Esophagus squamous epithelium (tissue), 5 donors: ENCODE measurements at places on chromosomes 7 and 10.
A peak's percentile ranks its signal among the peaks of the same experiment; 100 is the strongest.

GRCh38 chr10:112793202-112793921, 156.7 kb upstream of the TCF7L2 start:
- no peak for DNase-seq

DNA sequence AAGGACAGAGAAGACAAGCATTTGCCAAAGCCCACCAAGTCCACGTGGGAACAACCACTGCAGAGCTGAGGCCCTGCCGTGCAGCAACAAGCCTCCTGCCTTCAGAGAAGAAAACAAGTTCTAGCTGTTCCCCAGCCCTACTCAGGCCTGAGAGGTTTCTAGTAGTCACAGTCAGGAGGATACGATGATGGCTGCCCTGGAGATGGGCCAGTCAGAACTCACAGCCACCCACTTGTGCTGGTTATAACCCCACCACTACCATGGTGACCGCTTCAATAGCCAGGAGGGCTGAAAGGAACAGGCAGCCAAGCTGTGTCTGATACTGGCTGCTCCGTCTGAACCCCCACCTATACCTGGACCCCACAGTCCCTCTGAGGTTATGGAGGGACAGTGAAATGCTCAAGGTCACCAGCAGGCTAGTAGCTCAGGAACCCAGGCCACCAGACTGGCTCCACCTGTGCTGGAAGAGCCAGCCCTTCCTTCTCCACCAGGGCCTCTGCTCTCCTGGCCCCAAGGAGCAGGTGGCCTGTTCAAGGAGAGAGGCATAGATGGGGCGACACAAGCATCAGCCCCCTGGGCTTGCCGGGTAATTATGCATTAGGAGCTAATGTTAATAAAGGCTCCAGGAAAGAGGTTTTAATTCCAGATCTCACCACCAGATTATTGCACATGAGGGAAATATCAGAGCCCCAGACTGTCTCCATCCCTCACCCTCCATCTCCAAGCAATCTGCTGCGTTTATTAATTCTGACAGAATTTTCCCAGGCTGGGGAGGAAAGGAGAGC, 125.8 kb upstream of the PCBD1 start:
- DNase-seq: no peak

- no peak for DNase-seq
These were observed 128.4 kb downstream of the BICC1 start for GRCh38 chr10:58641095-58641531.

- DNase-seq: no peak
These were observed 42.2 kb upstream of the MAGI2 start for GRCh38 chr7:79495544-79496272.

- no peak for DNase-seq
These were observed 38.0 kb upstream of the ZNRF2 start for GRCh38 chr7:30246392-30246791.

DNA sequence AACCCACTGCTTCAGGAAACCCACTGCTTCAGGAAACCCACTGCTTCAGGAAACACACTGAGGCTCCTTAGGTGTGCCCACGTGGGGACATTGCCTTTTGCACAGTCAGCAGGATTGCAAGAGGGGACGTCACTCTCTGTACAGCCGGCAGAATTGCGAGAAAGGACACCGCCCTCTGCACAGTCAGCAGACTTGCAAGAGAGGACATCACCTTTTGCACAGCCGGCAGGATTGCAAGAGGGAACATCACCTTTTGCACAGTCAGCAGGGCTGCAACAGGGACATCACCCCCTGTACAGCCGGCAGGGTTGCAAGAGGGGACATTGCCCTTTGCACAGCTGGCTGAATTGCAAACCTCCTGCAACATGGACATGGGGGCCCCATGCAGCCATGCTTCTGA, 407.6 kb downstream of the GLRX3 start:
- DNase-seq: no peak

GRCh38 chr10:13448216-13448615, 80.6 kb downstream of the BEND7 start:
- DNase-seq: no peak

GRCh38 chr7:76220185-76221057, 18.7 kb downstream of the SRRM3 start:
- no peak for DNase-seq

GRCh38 chr7:20556091-20556490, 59.4 kb upstream of the ABCB5 start:
- no peak for DNase-seq

DNA sequence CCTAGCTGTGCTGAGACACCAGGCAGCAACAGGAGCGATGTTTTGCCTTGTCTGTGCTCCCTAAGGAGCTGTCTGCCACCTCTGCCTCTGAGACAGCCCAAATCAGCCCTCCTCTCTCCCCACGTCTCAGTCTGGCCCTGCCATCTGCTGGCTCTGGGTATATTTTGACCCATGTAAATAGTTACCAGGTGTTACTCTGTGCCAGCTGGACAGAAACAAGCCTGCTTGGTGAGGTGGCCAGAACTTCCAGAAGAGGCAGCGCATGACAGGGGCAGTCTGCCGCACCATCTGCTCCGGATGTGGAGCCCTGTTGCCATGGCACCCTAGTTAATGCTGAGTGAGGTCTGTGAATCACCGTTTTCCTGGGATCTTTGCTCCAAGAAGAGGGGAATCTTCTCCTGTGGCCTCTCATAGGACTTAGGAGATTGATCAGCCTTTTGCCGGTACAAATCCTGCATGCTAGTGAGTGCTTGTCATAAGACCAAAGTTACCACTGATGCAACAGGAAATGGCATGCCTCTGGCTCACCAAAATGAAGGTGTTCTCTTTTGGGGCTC, 31.8 kb downstream of the GSTO2 start:
- no peak for DNase-seq

- no peak for DNase-seq
These were observed 29.3 kb upstream of the ETV1 start for GRCh38 chr7:14018751-14019150.

GRCh38 chr7:14842523-14842922, 60.0 kb downstream of the DGKB start:
- no peak for DNase-seq

- no peak for DNase-seq
These were observed 117.2 kb upstream of the ADO start for GRCh38 chr10:62687230-62687748.

GRCh38 chr7:50713123-50713965, 69.4 kb downstream of the GRB10 start:
- DNase-seq: no peak

DNA sequence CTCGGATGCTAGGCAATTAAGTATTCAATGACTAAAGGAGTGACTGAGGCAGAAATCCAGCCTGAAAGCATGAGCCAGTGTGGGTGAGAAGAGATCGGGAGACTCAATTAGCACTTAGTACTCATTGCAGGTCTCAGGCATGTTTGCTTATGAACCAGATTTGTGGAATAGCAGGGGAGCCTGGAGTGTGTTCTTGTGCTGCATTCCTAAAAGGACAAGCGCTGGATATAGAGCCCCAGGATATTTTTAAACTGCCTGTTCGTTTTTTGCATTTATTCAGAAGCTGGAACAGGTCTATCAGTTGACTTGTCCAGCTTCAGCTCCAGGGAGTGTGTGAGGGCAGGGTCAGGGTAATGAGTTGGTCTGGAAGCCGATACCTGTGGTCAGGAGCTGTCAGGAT, 120.3 kb downstream of the BMPER start:
- DNase-seq: no peak

GRCh38 chr10:49141541-49142332, 7.9 kb upstream of the FAM170B start:
- no peak for DNase-seq

DNA sequence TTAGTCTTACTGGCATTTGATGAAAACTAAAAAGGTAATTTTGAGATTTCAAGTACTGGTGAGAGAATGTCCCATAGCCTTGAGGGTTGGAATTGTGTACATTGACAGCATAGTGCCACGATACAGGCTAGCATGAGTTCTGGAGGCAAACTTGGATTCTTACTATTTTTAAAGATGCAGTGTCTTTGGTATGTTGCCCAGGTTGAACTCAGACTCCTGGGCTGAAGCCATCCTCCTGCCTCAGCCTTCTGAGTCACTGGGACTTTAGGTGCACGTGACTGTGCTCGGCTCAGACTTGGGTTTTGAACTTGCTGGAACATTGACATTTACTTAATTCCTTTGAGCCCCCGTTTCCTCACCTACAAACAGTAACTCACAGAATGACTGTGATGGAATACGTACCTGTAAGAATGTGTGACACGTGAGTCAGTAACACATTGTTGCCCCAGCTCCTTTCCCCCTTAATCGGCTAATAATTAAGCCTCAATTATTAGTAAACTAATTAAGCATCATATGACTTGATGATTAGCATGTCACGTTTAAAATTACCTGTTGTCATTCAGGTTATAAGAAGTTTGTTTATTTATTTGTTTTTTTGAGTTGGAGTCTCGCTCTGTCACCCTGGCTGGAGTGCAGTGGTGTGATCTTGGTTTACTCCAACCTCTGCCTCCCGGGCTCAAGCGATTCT, 10.6 kb downstream of the DNAJB6 start:
- no peak for DNase-seq

- no peak for DNase-seq
These were observed 48.8 kb upstream of the FOXP2 start for GRCh38 chr7:114365791-114366190.

GRCh38 chr10:43039624-43040481, 37.0 kb upstream of the RET start:
- no peak for DNase-seq

GRCh38 chr7:16135658-16136057, 285.7 kb downstream of the CRPPA start:
- DNase-seq: no peak

DNA sequence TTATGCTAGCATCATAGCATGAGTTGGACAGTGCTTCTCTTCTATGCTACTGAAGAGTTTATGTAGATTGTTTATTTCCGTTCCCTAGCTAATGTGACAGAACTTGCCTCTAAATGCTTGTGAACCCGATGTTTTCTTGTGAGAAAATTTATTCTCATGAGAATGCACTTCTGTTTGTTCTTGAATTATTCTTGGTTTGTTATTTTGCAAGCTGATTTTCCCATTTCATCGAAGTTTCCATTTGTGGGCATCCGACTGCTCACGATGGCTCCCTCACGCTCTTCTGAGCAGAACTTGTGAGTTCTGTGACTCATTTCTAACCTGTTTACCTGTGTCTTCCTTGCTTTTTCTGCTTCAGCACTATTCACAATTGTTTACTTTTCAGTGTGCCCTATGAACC, 59.9 kb downstream of the WDFY4 start:
- DNase-seq: no peak

- DNase-seq: no peak
These were observed 32.5 kb downstream of the ANXA8 start for GRCh38 chr10:47451273-47451997.

DNA sequence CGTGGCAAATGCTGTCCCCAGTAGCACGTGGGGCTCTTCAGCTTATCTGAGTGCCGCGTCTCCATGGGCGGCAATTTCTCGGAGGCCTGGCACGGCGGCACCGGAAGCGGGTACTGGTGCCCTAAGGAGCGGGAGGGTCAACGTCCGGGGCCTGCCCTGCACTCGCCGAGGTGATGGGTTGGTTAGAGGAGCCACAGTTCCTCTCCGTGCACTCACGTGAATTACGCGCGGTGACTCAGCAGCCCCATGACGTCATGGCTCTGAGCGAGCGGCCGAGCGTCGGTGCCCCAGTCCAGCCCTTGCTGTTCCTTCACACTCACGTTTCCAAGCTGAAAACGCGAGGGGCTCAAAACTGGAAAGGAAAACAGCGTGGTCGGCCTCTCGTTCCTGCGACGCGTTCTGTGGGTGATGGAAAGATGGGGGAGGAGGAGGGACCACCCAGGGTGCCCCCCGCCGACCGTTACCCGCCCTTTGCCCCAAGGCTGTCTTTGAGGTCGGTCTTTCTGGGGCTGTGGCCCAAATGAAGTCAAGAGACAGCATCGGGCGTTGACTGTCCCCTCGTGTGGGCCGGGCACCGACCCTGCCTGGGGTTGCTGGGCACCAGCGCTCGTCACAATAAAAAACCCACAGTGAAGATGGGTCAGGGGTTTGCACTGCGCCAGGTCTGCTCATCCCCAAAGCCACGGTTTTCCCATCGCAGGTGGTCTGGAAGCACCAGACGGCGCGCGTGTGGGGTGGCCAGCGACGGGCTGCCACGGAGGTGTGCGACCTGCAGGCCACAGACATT, 70.4 kb upstream of the CFAP46 start:
- no peak for DNase-seq

DNA sequence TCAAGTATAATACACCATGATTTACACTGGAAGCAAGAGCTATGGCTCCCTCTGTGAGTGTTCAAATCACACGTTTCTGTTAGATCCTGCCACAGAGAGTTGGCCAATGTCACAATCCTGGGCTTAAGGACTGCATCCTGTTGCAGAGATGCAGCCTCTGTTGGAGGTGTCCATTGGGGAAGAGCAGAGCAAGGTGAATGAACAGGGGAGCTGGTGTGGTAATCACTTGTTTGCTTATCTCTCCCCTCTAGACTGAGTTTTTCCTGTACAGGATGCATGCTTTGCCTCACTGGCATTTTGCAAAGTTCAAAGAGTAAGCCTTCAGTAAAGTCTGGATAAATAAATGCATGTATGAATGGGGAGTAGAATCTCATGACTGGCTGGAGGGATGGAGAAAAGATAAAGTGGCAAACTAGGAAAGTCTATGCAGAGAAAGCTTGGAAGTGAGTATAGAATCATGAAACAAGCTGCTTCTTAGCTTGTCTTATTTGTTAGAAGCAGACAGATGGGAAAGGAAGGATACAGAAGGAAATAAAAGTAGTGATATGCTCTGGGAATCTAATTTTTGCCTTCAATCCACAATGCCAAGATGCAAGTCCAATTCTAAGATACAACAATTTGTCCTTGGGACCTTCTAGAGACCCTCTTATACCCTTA, 605.9 kb downstream of the KCNMA1 start:
- no peak for DNase-seq

GRCh38 chr7:96300502-96300901, 21.4 kb downstream of the SLC25A13 start:
- DNase-seq: no peak

- DNase-seq: no peak
These were observed 44.5 kb downstream of the PODXL start for GRCh38 chr7:131511774-131512535.

DNA sequence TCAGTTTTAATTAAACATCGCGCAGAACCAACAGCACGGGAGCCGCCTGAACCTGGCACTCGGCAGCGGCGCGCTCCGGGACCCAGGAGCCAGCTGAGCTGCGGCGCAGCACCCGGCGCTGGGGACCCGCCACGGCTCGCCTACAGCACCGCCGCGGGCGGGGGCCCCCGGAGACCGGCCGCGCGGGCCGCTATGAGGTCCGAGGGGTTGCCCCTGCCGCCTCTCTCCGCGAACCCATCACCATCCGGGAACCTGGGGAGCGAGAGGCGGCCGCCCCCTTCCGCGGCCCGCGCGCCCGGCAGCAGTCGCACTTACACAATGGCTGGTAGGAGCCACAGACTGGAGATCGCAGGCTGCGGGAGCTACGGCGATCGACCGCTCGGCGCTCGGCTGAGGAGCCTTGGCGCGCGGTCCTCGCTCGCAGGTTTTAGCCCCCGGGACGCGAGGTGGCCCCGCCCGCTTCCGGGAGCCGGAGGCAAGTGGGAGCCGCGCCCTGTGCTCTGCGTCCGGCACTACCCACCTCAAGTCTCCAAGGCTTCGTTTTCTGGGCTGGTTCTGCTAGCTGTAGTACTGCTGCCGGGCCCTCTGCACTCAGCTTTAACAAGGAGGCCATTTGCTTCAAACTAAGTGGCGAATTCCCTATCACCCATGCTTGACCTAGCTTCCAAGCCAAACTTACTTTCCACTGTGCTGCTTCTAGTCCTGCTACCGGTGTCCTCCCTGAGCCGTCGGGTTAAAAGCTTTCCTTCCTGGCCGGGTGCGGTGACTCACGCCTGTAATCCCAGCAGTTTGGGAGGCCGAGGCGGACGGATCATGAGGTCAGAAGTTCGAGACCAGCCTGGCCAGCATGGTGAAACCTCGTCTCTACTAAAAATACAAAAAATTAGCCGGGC, at the start of gene TPK1:
Gene TPK1 (minus strand): TSS at position 402 of the 893 bp plus-strand sequence. CDS start 451 bp downstream, outside the sequence.
- peak; percentile 71 for DNase-seq
